ENCODE measurements at places on chromosomes 3 and 15. TPM values are rescaled to one million over a fixed set of nuclear protein-coding genes. Genes with fewer than 3 reads are reported as not detected.

STARD5 gene
- 2.1 TPM for total RNA-seq

HYPK gene
- total RNA-seq, result 2.9 TPM

IL17RB gene
- total RNA-seq, result not detected

FBN1 gene
- total RNA-seq, result 163 TPM

TGM5 gene
- not detected for total RNA-seq

NR2F2 gene
- 36.6 TPM for total RNA-seq

FHIT gene
- total RNA-seq, result 0.56 TPM

SEMA3F gene
- 79.4 TPM for total RNA-seq

CCDC12 gene
- 22.7 TPM for total RNA-seq

ECE2 gene
- not detected for total RNA-seq

SNX22 gene
- total RNA-seq, result 0.23 TPM

SAXO2 gene
- total RNA-seq, result 0.17 TPM

FES gene
- 110 TPM for total RNA-seq

RYR3 gene
- not detected for total RNA-seq

CFAP100 gene
- total RNA-seq, result not detected

B2M gene
- 2,080 TPM for total RNA-seq

SLTM gene
- 81.7 TPM for total RNA-seq

CPNE9 gene
- total RNA-seq, result not detected
